Prostate gland (tissue), 2 donors: ENCODE measurements at places on chromosomes 3 and 15. TPM values are rescaled to one million over a fixed set of nuclear protein-coding genes. Genes with fewer than 3 reads are reported as not detected.

Gene IL20RB
- total RNA-seq = 0.14 TPM

Gene DUOXA2
- total RNA-seq = not detected

Gene MAGEL2
- 3.1 TPM for total RNA-seq

Gene RPL32
- total RNA-seq = 1,881 TPM

Gene HACL1
- 27.9 TPM for total RNA-seq

Gene PFKFB4
- 9.9 TPM for total RNA-seq

Gene TNNC1
- total RNA-seq = 109 TPM

Gene NMNAT3
- total RNA-seq = 11.9 TPM
